ENCODE measurements at places on chromosomes 3 and 15.

- DNase-seq, result no peak
These were observed 41.9 kb downstream of the LIPC start for GRCh38 chr15:58473724-58474123.

DNA sequence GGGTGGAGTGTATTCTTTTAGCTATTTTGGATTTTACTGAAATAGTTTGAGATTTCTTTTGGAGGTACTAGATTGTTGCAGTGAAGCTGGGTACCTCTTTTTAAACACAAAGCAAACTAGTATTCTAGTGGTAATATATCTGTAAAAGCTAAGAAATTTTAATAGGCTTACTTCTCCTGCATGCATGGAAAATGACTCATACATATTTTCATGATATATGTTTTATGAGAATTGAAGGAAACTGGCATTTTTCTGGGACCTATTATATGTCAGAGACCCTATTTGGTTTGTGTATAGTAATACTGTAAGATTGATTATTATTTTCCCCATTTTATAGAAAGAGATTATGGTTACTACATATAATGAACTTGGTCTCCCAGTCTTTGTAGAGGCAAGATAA is 851.0 kb downstream of the DIPK2A start:
- DNase-seq, result no peak

GRCh38 chr3:197501879-197502620 is 53.7 kb downstream of the BDH1 start:
- peak; percentile 51 for DNase-seq

DNA sequence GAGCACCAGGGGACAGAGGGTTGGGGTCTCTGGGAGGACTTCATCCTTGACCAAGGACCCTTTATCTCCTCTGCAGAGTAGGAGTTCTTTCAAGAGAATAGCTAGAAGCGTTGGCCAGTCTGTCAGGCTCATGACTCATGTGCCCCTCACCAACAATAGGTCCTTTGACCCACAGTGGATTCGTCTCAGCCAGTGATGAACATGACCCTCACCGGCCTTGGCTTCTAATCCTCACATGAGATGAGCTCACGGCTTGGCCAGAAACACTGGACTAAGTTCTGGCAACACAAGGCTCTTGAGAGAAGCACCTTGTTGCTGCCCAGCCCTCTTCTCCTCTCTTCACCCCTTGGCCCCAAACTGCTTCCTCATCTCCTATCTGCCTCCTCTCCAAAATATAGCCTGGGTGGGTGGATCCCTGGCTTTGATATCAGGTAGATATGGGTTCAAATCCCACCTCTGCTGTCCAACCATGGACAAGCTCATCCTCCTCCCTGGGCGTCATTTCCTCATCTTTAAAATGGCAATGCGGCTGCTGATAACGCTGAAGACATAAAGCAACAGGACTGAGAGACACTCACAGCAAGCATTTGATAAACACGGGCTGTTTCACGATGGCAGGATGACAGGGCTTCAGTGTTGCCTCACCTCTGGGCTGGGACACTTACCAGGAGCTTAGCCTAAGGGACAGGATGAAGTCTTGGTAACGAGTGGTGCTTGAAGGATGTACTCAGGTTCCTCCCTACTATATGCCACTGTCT is 446.7 kb upstream of the PROK2 start:
- peak; percentile 67 for DNase-seq

- no peak for DNase-seq
These were observed 1.2 kb downstream of the TLNRD1 start for GRCh38 chr15:81002009-81002330.

DNA sequence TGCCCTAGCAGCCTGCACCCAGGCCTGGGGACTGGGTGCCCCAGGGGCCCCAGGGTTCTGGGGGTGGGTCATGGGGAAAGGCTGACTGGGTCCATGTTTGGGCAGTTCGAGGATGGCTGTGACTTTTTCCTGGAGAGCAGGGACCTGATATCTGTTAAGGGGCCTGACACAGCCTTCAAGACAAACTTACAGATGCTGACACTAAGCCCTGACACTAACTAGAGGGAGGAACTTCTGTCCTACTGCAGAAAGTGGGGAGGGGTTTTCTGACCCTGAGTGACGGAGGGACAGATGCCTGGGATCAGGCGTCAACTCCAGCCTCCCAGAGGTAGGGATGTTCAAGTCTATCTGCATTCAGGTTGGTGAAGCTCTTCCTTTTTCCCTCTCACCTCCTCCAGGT is 45.0 kb upstream of the SLC6A11 start:
- no peak for DNase-seq

- DNase-seq, result no peak
These were observed 4.9 kb downstream of the LIMD1 start for GRCh38 chr3:45599424-45599886.

GRCh38 chr3:48140336-48140757 is 47.9 kb downstream of the CDC25A start:
- DNase-seq, result no peak

DNA sequence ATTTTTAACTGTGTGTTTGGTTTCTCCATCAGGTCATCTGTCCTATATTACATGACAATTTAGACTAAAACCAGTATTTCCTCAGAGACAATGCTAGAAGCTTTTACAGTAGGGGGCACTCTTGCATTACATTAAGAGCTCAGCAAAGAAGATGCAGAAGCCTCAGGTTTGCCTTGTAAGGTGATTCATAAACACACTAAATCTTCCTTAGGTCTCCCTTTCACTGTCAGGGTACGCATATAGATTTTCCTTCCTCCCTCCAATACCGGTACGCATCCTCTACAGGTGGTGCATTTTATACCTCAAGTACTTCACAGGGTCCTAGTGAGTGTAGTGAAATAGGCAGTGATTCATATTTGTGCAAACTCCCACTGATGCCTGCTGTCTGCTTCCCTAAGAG is 46.5 kb downstream of the CD86 start:
- DNase-seq, result no peak

GRCh38 chr15:67685008-67685599 is 140.2 kb upstream of the SKOR1 start:
- no peak for DNase-seq

GRCh38 chr3:178329936-178330335 is 206.3 kb upstream of the KCNMB2 start:
- DNase-seq, result no peak

DNA sequence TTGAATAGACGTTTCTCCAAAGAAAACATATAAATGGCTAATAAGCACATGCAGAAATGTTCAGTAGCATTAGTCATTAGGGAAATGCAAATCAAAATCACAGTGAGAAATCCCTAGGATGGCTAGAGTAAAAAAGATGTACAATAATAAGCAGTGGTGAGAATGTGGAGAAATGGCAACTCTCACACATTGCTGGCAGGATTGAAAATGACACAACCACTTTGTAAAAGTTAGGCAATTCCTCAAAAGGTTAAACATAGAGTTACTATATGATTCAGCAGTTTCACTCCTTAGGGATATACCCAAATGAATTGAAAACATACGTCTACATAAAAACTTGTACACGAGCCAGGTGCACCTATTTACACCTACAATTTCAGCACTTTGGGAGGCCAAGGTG is 108.7 kb downstream of the ITPR1 start:
- DNase-seq, result no peak

- no peak for DNase-seq
These were observed 37.5 kb upstream of the C3orf38 start for GRCh38 chr3:88112289-88112688.

- no peak for DNase-seq
These were observed 41.7 kb downstream of the ARPP21 start for GRCh38 chr3:35680866-35681650.

GRCh38 chr3:44983484-44983941 is 7.5 kb downstream of the EXOSC7 start:
- DNase-seq, result no peak

- DNase-seq, result no peak
These were observed 57.8 kb upstream of the ETV5 start for GRCh38 chr3:186166491-186167288.

DNA sequence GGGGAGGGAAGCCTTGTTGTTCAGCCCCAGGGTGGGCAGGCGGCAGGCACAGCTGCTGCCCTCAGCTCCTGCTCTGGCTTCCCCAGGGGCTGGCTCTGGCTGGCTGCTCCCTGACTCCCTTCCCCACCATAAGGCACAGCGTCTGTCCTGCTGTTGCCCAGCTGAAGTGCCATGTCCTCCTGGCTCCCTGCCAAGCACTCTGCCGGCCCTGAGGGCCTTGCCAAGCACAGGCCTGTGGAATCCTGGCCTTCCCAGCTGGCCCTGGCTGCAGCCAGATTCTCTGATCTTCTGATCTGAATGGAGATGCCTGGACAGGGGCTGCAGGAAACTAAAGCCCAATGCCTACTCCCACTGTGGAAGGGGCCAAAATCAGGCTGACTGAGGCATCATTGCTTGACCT is 1.1 kb downstream of the IQCF6 start:
- peak; percentile 12 for DNase-seq

DNA sequence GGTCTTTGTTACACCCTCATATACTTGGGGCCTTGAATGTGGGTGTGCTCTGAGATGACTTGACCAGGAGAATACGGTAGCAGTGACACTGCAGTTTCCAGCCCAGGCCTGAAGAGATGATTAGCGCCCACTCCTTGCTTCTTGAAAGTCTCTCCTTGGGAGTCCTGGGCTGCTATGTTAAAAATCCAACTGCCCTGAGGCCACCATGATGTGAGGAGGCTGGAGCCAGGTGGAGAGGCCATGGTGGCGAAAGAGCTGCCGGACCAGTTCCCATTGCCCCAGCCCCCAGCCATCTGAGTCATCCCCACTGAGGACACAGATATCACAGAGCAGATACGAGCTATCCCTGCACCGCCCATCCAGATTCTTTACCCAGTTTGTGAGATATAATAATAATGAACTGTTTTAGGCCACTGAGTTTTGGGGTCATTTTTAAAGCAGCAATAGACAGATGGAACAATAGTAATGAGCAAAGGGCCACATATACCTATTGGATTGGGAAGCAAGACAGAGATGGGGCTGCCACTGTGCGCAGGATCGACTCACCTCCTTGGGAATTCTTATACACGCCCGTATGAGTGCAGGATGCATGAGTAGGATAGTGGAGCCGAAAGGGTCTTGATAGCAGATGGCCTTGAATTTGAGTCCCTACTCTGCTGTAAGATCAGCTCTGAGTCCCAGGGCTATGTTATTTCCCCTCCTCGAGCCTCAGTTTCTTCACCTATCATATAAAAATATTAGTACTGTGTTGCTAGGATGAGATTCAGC is 12.1 kb upstream of the GATA2 start:
- DNase-seq, result no peak

GRCh38 chr15:78265137-78265460 is 737 bp downstream of the DNAJA4 start:
- no peak for DNase-seq

GRCh38 chr15:91885714-91886270 is 32.3 kb downstream of the SLCO3A1 start:
- DNase-seq, result no peak

DNA sequence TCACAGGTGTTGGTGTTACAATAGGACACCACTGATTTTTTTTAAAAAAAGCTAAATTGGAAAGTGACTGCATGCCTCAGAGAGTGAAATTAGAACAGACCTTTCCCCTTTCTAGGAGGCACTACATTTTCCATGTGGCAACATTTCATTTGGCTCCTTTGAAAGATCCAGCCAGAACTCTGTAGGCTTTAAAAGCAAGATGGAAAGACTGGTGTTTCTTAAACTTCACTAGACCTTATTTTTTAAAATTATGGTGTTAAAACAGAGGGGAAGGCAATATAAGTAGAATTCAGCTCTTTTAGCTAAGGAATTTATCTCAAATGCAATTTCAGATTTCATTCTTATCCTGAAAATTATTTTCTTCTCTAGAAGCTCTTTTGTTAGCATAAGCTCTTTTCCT is 317.6 kb upstream of the TGFBR2 start:
- DNase-seq, result no peak

- no peak for DNase-seq
These were observed 46.6 kb downstream of the APBA2 start for GRCh38 chr15:28932361-28932760.

- no peak for DNase-seq
These were observed 163.3 kb downstream of the AKAP13 start for GRCh38 chr15:85543741-85544155.

- DNase-seq, result no peak
These were observed 140.4 kb downstream of the TBL1XR1 start for GRCh38 chr3:177056927-177057326.

DNA sequence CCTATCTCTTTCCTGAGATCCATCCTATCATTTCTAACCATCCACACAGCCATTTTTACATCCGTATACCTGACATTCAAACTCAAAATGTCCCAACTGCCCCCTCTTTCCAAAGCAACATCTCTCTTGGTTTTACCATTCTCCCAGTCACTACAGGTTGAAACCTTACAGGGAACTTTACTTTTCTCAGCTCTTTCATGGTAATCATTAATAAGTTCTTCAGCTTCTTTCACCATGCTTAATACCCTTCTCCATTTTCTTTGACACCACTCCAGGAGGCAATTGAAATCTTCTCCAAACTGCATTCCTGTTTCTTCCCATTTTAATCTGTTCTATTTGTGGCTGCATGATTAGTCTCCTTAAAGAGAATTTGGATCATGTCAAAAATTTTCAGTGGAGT is 352.5 kb downstream of the GAP43 start:
- no peak for DNase-seq

Data from C1 segment of cervical spinal cord (tissue), 14 donors.